ENCODE measurements at places on chromosomes 2 and 18. TPM values are rescaled to one million over a fixed set of nuclear protein-coding genes. Genes with fewer than 3 reads are reported as not detected.

The SANBR gene
- total RNA-seq, result 28.1 TPM

The FKBP1B gene
- 7.2 TPM for total RNA-seq

The EVX2 gene
- total RNA-seq, result not detected

The IL36G gene
- not detected for total RNA-seq

The PJVK gene
- 9.4 TPM for total RNA-seq

DNA sequence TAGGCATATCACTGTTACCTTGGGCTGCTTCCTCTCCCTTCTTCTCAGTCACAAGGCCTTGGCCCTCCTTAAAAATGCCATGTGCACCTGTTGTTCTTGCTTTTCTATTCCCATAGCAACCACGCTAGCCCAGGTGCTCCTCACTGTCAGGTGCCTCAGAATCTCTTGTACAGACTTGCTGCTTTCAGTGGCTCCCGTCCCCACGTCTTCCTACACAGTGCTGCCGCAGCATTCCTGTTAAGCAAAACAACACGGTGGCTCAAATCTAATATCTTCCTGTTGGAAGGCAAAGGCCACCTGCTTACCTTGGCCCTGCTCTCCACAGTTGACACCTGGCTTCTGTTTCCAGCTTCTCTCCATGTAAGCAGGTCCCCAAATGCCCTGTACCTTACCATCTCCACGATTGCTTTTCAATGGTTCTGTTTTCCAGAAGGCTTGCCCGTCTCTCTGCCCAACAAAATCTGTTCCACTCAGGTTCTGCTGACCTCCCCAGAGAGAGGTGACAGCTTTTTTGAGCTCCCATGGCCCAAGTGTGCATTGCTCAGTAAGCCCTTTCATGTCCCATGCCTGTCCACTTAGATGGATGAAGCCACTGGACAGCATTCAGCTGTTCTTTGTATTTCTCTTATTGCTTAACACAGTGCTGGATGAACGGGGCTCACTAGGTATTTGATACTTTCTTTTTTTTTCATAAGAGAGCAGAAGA, 240.4 kb downstream of the PRKCE start:
- no peaks in the 10 kb centered on the region for H3K27me3 ChIP-seq
- H3K4me3 ChIP-seq, result no peak overlapping the region
- no peak for DNase-seq
- no peaks in the 10 kb centered on the region for H3K36me3 ChIP-seq

DNA sequence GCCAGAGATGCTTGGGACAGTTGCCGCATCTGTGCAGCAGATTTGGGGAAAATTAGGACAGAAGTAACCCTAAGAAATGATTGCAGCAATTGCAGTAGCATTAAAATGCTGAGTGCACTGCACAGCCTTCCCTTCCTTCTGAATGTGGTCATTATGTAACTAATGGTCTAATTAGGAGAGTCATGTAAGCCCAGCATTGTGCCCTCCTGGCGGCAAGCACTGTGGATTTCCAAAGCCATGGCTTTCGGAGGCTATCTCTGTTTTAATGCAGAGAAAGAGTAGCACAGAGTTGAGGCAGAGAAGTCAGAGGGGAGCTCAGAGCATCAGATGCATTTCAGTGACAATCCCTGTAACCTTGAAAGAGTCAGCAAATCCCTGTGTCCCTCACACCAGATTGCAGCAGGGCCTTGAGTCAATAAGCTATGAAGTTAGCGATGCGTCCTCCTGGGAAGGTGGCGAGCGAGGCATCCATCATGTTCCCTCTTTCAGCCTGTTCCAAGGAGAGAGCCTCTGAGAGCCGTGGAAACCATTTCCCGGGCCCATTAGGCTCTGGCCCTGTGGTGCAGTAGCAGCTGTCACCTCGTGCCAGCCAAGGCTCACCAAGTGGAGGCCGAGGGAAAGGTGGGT, 307.2 kb downstream of the FBXO15 start:
- no peak for DNase-seq
- H3K27ac ChIP-seq, result no peak overlapping the region
- H3K36me3 ChIP-seq, result no peaks in the 10 kb centered on the region

DNA sequence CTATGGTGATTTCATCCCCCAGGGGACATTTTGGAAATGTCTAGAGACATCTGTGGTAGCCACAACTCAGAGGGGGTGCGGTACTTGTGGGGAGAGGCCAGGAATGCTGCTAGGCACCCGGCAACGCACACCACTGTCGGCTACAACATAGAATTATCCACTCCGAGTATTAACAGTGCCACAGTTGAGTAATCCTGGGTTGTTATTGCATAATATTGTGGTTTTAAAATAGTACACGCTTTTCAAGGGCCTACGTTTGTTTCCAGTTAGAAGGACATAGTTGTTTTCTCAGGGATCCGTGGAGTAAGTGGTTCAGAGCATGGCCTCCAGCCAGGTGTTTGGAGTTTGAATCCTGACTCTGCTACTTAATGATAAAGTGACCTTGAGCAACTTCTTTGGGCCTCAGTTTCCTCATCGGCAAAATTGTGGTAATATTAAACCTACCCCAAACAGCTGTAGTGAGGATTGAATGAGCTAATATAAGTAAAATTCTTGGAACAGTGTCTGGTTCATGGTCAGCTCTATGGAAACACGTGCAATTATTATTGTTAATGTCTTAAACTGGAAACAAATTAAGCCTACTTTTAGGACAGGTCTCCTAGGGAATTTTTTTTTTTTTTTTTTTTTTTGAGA, 24.5 kb downstream of the CYP27A1 start:
- peak; percentile 77 for DNase-seq
- H3K4me1 ChIP-seq, result no peaks in the 10 kb centered on the region
- H3K27me3 ChIP-seq, result no peaks in the 10 kb centered on the region
- no peak overlapping the region for H3K4me3 ChIP-seq
- H3K36me3 ChIP-seq, result no peaks in the 10 kb centered on the region

DNA sequence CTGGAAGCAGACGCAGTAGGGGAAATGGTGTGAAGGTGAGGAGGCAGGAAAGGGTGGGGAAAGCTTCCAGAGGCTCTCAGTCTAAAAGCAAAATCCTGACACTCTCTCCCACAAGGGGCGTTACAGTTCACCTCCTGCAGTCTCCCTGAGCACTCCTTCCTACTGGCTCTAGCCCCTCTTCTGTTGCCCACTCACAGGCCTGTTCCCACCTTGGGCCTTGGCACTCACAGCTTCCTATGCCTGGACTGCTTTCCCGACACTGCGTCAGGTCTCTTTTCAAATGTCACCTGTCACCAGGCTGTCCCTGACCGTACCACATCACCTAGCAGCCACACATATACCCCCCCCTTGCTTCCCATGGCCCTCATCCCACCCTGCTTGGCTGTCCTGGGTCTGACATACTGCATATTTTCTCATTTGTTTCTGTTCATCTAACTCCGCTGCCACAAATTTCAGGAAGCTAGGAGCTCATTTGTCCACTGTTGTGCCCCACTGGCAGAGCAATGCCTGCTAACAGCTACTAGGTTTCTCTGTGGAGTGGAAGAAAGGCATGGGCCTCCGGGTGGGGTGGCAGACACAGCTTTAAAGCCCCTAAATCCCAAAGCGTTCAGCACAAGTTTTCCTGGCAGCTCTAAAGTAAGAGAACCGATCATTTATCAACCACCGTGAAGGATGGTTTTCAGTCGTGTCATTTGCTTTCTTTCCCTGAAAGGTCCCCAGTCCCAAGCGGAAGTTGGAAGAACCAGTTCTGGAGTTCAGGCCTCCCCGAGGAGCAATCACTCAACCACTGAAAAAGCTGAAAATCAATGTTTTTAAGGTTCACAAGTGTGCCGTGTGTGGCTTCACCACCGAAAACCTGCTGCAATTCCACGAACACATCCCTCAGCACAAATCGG, 118.8 kb downstream of the ZNF532 start:
- no peaks in the 10 kb centered on the region for H3K36me3 ChIP-seq
- H3K27me3 ChIP-seq, result no peaks in the 10 kb centered on the region
- H3K4me3 ChIP-seq, result no peak overlapping the region
- H3K4me1 ChIP-seq, result no peaks in the 10 kb centered on the region
- no peak for DNase-seq
- H3K27ac ChIP-seq, result no peak overlapping the region

- no peaks in the 10 kb centered on the region for H3K36me3 ChIP-seq
- H3K4me3 ChIP-seq, result no peak overlapping the region
- DNase-seq, result no peak
These were observed 396.3 kb downstream of the TRIB2 start for GRCh38 chr2:13113002-13113401.

GRCh38 chr2:231674587-231675338, 33.6 kb upstream of the PTMA start:
- no peaks in the 10 kb centered on the region for H3K27me3 ChIP-seq
- no peaks in the 10 kb centered on the region for H3K36me3 ChIP-seq
- peaks cover 6% of the 10 kb centered on the region for H3K4me1 ChIP-seq
- peak; percentile 74 for DNase-seq
- no peak overlapping the region for H3K4me3 ChIP-seq
- H3K27ac ChIP-seq, result peak overlapping the region; percentile 88

DNA sequence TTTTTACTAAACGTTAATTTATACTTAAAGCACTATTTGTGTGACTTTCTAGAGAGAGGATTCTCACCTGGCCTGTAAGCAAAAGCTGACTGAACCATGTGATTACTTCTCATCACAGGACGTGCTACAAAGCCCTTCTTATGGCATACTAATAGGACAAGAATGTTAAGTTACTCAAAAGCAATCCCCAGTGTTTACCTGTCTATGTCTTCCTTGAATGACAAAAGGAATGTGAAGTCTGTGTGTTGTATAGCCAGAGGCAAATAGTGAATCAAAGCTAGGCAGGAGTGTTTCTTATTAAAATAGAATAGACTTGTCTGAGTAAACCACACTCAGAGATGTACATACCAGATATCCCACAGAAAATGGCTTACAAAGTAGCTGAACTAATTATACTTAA, 1465.5 kb downstream of the SUCLG1 start:
- H3K27ac ChIP-seq, result no peak overlapping the region
- H3K4me1 ChIP-seq, result no peaks in the 10 kb centered on the region
- H3K27me3 ChIP-seq, result no peaks in the 10 kb centered on the region
- DNase-seq, result no peak

GRCh38 chr18:4157352-4157751, 297.8 kb downstream of the DLGAP1 start:
- H3K27me3 ChIP-seq, result no peaks in the 10 kb centered on the region
- H3K36me3 ChIP-seq, result no peaks in the 10 kb centered on the region
- no peak overlapping the region for H3K27ac ChIP-seq
- H3K4me3 ChIP-seq, result no peak overlapping the region
- DNase-seq, result no peak
- H3K4me1 ChIP-seq, result no peaks in the 10 kb centered on the region

DNA sequence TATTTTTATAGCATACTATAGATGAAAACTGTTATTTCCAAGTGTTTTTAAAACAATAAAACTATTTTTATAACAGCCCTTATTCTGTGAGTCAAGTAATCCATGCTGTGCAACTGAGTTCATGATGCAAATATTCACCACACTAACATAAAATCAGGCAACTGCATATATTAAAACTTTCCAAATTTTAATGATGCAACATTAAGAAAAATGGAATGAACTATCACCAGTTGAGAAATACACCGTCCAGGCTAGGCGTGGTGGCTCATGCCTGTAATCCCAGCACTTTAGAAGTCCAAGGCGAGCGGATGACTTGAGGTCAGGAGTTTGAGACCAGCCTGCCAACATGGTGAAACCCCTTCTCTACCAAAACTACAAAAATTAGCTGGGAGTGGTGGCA, 114.5 kb downstream of the CDH2 start:
- no peak for DNase-seq
- no peaks in the 10 kb centered on the region for H3K36me3 ChIP-seq

GRCh38 chr18:34225218-34225553, 473 bp upstream of the NOL4 start:
- no peak overlapping the region for H3K4me3 ChIP-seq
- H3K27me3 ChIP-seq, result peaks cover 38% of the 10 kb centered on the region
- H3K27ac ChIP-seq, result no peak overlapping the region
- H3K36me3 ChIP-seq, result no peaks in the 10 kb centered on the region

GRCh38 chr2:234983011-234983726, 31.4 kb downstream of the SH3BP4 start:
- no peak for DNase-seq
- H3K4me1 ChIP-seq, result peaks cover 9% of the 10 kb centered on the region
- no peaks in the 10 kb centered on the region for H3K27me3 ChIP-seq
- H3K27ac ChIP-seq, result peak overlapping the region; percentile 65

- H3K4me3 ChIP-seq, result no peak overlapping the region
- no peaks in the 10 kb centered on the region for H3K4me1 ChIP-seq
- H3K36me3 ChIP-seq, result no peaks in the 10 kb centered on the region
- no peaks in the 10 kb centered on the region for H3K27me3 ChIP-seq
These were observed 6.3 kb downstream of the EPC2 start for GRCh38 chr2:148650881-148651280.

- H3K36me3 ChIP-seq, result no peaks in the 10 kb centered on the region
- no peak overlapping the region for H3K4me3 ChIP-seq
- no peaks in the 10 kb centered on the region for H3K27me3 ChIP-seq
- no peak for DNase-seq
These were observed 26.0 kb downstream of the ZNF804A start for GRCh38 chr2:184624311-184624710.

DNA sequence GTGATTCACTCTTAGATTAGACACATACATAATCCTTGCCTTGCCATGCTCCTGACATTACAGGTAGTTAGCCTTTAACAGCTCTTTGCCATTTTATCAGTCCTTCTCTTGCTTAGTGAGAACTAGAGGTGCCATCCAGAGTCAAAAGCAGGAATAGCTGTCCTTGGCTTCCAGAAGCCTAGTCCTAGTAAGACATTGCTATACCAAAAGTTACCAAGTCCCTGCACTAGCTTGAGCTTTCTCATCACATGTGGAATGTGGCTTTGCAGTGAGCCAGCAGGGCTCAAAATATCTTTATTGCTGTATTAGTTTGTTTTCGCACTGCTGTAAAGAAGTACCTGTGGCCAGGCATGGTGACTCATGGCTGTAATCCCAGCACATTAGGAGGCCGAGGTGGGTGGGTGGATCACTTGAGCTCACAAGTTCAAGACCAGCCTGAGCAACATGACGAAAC, 104.7 kb upstream of the NOSTRIN start:
- no peaks in the 10 kb centered on the region for H3K36me3 ChIP-seq
- H3K4me3 ChIP-seq, result no peak overlapping the region
- H3K27ac ChIP-seq, result no peak overlapping the region
- no peaks in the 10 kb centered on the region for H3K27me3 ChIP-seq

DNA sequence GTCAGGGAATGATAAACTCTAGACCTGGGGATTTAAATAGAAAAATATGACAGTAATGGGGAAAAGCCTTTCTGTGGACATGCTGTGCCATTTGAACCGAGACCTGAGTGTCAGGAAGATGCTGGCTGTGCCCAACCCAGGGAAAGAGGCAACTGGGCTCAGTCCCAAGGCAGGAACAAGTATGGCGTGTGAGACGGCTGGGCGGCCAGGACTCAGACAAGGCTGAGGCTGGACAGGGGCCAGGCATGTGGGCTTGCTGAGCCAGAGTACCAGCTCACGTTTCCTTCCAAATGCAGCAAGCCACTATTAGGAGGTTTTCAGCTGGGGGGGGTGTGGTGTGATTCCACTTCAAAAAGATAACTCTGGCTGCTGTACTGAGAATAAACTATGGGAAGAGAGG, 92.4 kb downstream of the INPP5D start:
- no peaks in the 10 kb centered on the region for H3K4me1 ChIP-seq
- H3K4me3 ChIP-seq, result no peak overlapping the region
- no peak for DNase-seq
- no peak overlapping the region for H3K27ac ChIP-seq
- H3K27me3 ChIP-seq, result no peaks in the 10 kb centered on the region

GRCh38 chr2:10006236-10007161, 36.9 kb upstream of the KLF11 start:
- DNase-seq, result no peak
- no peak overlapping the region for H3K4me3 ChIP-seq
- H3K27me3 ChIP-seq, result no peaks in the 10 kb centered on the region
- H3K4me1 ChIP-seq, result no peaks in the 10 kb centered on the region

- DNase-seq, result no peak
- H3K4me1 ChIP-seq, result no peaks in the 10 kb centered on the region
- no peak overlapping the region for H3K27ac ChIP-seq
- H3K27me3 ChIP-seq, result no peaks in the 10 kb centered on the region
These were observed 13.4 kb upstream of the PDIA6 start for GRCh38 chr2:10826026-10826425.

- DNase-seq, result no peak
- no peak overlapping the region for H3K4me3 ChIP-seq
- no peaks in the 10 kb centered on the region for H3K4me1 ChIP-seq
These were observed 39.0 kb downstream of the NPC1 start for GRCh38 chr18:23547306-23547705.

Data from uterus (tissue), 4 donors.